Right atrium auricular region (tissue), 2 donors: ENCODE measurements at places on chromosomes 1 and 21.

DNA sequence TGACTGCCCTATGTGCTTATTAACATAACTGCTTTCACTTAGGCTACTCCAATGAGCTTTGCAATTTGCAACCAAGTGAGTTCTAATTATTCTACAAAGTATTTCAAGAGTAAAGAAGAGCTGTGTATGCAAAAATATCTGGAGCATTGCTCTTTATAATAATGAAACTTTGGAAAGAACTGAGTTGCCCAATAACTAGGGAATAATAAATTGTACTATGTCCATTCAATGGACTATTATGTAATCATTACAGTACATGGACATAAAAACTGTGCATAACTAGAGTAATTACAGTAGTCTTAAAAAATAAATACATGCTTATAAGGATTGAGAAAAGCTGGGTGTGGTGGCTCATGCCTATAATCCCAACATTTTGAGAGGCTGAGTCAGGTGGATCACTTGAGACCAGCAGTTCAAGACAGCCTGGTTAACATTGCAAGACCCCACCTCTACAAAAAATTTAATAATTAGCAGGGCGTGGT, 70.3 kb upstream of the JAK1 start:
- no peak overlapping the region for H3K27ac ChIP-seq
- H3K27me3 ChIP-seq = no peaks in the 10 kb centered on the region

DNA sequence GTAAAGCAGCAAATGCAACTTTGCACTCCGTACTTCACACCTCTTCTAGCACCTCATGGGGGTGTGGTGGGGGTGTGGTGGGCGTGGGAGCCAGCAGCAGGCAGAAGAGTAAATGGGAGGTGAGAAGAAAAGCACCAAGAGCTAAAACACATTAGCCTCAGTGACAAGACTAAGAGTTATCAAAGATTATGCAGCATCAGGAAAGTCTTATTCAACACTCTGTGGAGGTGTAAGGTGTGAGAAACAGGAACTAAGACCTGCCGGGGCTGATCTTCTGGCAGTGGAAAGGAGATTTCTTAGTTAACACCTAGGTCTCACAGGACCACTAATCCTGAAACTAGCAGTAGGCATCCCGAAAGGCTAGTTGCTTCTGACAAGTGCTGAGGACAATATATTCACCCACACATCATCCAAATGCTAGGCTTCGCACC, 9.9 kb downstream of the TGFBR3 start:
- DNase-seq = no peak
- no peak overlapping the region for H3K4me3 ChIP-seq
- no peaks in the 10 kb centered on the region for H3K36me3 ChIP-seq
- no peaks in the 10 kb centered on the region for H3K4me1 ChIP-seq
- H3K27ac ChIP-seq = no peak overlapping the region

- H3K4me1 ChIP-seq = no peaks in the 10 kb centered on the region
- H3K27ac ChIP-seq = peak overlapping the region; percentile 78
- H3K36me3 ChIP-seq = peaks cover 14% of the 10 kb centered on the region
- DNase-seq = no peak
Observed at GRCh38 chr1:21280011-21280471, 10.2 kb downstream of the ECE1 start.

GRCh38 chr1:204932573-204932909, 61.9 kb downstream of the NFASC start:
- H3K27ac ChIP-seq = no peak overlapping the region
- no peak overlapping the region for H3K4me3 ChIP-seq
- H3K36me3 ChIP-seq = no peaks in the 10 kb centered on the region
- no peaks in the 10 kb centered on the region for H3K4me1 ChIP-seq
- H3K27me3 ChIP-seq = no peaks in the 10 kb centered on the region

DNA sequence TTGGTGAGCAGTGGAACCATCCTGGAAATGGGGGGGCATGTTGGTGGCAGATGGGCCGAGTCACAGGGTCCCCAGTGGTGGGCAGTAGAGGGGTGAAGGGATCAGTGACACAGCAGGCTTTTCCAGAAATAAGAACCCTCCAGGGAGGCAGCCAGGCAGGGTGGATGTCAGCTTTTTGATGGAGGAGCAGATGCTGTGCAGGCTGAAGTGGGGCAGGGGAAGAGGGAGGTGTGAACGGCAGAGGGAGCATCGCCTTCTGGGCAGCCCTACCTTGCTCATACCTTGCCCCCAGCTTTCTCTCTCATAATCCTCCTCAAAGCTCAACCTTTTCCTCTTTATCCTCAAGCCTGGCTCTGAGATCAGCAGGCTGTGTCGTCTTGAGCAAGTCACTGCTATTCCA, 131.8 kb upstream of the IPO9 start:
- no peaks in the 10 kb centered on the region for H3K36me3 ChIP-seq
- no peaks in the 10 kb centered on the region for H3K27me3 ChIP-seq
- H3K27ac ChIP-seq = no peak overlapping the region

- H3K4me1 ChIP-seq = no peaks in the 10 kb centered on the region
- no peak overlapping the region for H3K4me3 ChIP-seq
- H3K36me3 ChIP-seq = no peaks in the 10 kb centered on the region
Observed at GRCh38 chr21:17780539-17780938, 38.6 kb downstream of the C21orf91 start.

GRCh38 chr1:109482791-109483671, 674 bp upstream of the ATXN7L2 start:
- peak overlapping the region; percentile 21 for H3K27ac ChIP-seq
- no peak for DNase-seq
- no peaks in the 10 kb centered on the region for H3K27me3 ChIP-seq

DNA sequence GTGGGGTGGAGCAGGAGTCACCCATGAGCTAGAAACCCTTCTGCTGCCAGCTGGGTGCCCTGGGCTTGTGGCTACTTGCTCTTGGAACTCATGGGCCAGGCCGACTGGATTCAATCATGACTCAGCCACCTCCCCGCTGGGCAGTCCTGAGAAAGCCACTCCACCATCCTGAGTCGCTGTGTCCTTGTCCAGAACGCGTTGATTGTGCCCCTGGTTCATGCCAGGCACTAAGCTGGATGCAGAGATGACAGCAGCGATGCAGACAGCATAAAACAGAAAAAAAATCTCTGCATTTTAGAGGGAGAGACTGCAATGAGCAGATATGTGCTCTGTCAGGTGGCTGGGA, 10.6 kb downstream of the PADI1 start:
- H3K27me3 ChIP-seq = peaks cover 8% of the 10 kb centered on the region
- no peak for DNase-seq
- no peaks in the 10 kb centered on the region for H3K36me3 ChIP-seq
- no peak overlapping the region for H3K27ac ChIP-seq

DNA sequence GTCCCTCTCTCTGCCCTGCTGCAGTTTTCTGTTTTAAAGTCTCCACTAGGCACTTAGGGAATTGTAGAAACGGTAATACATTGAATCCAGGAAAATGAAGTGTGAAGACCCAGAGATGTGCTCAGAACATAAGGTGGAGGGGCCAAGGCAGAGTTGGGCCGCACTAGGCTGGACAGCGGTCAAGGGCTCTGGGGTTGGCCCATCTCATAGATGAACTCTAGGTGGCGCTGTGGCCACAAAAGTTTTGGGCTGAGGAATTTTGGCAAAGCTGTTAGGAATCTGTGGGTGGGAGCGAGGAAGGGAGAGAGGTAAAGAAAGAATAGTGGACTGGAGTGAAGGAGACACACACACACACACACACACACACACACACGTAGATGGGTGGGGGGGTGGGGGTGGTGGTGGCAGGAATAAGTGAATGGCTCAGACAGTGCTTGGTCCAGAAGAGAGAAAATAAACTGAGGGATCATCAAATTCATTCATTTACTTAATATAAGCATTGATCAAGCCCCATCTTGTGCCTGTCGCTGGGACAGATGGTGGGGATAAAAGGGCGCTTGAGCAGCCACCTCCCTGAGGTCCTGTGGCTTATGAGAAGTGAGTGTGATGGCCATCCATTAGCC, 258.5 kb downstream of the TRABD2B start:
- DNase-seq = no peak
- H3K27ac ChIP-seq = no peak overlapping the region
- H3K4me3 ChIP-seq = no peak overlapping the region
- H3K27me3 ChIP-seq = no peaks in the 10 kb centered on the region
- H3K4me1 ChIP-seq = no peaks in the 10 kb centered on the region

GRCh38 chr1:81327743-81328142, 473.0 kb upstream of the ADGRL2 start:
- no peak overlapping the region for H3K27ac ChIP-seq
- H3K27me3 ChIP-seq = no peaks in the 10 kb centered on the region
- H3K4me1 ChIP-seq = no peaks in the 10 kb centered on the region
- no peaks in the 10 kb centered on the region for H3K36me3 ChIP-seq

DNA sequence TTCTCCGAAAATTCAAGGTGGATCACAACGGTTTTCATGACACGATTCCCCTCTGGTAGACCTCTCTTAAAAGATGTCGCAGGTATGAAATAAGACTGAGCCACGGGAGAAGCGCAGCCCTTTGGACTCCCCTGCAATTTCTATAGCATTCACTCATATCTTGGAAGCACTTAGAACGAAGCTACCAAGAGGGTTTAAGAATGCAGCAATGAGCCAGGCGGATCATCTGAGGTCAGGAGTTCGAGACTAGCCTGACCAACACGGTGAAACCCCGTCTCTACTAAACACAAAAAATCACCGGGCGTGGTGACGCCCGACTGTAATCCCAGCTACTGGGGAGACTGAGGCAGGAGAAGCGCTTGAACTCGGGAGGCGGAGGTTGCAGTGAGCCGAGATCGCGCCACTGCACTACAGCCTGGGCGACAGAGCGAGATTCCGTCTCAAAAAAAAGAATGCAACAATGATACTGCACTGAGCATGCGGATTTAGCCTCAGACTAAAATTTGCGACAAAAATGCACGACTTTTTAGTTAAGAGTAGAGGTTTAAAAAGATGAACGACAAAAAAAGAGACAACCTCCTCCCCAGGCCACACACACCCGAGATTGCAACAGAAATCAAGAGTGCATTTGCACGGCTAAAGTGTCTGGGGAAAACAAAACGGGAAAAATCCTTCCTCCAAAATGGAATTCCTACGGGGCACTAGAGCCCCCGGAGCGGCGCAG, 743 bp downstream of the TOMM20 start:
- peak overlapping the region; percentile 92 for H3K27ac ChIP-seq
- H3K36me3 ChIP-seq = peaks cover 15% of the 10 kb centered on the region
